NCI-H460 (cell line): ENCODE measurements at places on chromosomes 5 and 9.

DNA sequence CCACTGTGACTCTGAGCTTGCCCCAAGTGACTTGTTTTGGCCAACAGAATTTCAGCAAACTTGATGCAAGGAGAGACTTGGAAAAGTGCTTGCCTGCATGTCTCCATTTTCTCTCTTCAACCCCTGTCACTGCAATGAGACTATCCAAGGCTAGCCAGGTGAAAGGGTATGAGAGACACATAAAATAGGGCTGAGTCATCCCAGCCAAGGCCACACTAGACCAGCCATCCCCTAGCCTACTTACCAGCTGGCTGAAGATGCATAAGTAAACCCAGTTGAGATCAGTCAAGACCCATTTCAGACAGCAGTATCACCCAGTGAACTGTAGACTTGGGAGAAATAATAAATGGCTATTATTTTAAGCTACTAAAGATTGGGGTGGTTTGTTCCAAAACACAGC is 52.9 kb upstream of the VLDLR start:
- no peak for DNase-seq

DNA sequence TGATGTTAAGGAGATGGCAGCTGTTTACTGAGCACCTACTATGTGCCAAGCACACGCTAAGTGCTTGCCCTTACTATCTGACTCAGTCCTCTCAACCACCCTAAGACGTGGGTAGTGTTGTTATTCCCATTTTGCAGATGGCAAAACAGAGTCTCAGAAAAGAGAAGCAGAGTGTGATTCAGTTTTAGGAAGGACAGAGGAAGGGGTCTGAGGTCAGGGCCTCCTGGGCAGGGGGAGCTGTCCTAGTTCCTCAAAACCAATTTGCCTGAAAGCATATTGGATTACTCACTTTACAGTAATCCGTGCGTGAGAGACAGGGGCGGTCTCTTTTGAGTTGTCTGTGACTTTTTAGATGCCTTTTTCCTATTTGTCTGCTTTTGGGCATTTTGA is 23.2 kb downstream of the DNM1 start:
- no peak for DNase-seq

GRCh38 chr9:134923466-134923865 is 5.8 kb upstream of the FCN1 start:
- DNase-seq, result no peak

- no peak for DNase-seq
These were observed 51.0 kb downstream of the JADE2 start for GRCh38 chr5:134576386-134577021.

- no peak for DNase-seq
These were observed 12.5 kb downstream of the CAMK2A start for GRCh38 chr5:150277043-150277442.

DNA sequence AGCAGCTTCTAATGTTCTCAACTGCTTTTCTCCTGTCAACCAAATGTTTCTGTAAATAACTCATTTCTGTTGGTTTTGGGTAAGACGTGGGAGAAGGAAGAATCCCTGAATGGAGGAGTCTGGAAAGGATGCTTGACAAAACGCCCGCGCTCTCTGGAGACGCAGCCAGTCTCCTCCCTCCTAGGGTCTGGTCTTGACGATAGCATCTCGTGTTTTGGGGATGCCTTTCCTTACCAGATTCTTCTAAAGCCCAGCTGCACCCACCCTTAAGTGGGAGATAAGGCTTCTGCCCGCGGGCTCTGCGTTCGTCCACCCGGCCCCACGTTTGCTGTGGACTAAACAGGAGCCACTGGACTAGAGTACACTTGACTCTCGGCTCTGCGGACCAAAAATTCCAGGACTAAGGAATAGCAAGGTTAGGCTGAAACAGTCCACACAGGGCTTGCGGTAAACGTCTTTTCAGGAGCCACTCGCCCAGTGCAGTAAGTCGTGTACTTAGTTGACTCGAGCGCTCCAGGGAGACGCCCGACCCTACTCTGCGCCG is 491 bp upstream of the CTSL start:
- DNase-seq, result no peak

- no peak for DNase-seq
These were observed 11.5 kb upstream of the ABO start for GRCh38 chr9:133286523-133286922.
